HS-27A (cell line): ENCODE measurements at places on chromosomes 5 and 9.
A peak's percentile ranks its signal among the peaks of the same experiment; 100 is the strongest.

DNA sequence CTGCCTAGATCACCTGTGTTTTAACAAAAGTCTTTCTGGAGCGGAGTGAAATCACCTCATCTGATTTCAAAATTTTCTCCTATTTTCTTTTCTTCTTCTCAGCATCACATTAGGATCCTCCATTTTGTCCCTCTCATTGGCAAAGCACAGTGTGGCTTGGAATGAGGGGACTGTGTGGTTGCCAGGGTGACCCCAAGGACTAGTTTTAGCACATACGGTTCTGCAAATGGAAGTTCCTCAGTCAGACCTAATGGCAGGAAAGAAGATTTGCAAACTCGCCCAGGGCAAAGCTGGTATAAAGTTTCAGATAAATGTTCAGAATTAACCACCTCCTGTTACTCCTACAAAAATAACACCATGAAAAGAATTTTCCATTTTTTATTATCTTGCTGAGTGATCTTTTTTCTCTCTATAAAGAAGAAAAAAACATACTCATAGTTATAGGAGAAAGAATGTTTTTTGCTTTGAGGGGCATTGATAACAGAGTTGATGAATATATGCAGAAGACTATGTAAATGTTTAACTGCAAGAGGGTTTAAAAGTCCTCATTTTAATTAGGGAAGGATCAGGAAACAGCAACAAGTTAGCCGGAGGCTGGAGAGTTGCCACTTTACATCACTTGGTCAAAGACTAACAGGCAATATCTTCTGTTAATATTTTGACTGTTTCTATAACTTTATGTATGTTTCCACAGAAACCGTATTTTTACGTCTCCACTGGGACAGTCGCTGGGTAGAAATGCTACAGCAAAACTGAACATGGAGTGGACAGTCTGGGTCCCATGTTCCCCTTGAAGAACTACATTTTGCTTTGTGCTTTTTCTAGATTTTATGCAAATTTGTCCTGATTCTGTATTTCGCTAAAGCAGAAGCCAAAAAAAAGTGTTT lies 257.8 kb downstream of the NR2F1-AS1 start:
- DNase-seq, result no peak

DNA sequence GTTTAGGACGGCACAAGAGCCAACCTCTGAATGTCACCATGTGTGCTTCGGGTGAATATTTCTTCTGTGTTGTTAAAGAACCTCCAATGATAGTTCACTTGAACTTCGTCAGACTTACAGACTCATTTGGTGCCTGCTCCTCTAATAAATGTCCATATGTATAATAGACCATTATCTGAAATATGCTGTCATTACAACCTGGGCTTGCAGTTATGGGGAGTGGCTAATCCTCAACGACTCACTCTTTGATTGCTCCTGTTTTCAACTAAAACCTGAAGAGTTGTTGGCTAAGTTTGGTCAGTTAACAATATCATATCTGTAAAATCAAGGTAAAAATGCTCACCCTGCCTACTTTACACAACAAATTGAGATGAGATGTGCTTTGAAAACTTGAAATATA lies 298.7 kb upstream of the PTGER4 start:
- DNase-seq, result no peak

DNA sequence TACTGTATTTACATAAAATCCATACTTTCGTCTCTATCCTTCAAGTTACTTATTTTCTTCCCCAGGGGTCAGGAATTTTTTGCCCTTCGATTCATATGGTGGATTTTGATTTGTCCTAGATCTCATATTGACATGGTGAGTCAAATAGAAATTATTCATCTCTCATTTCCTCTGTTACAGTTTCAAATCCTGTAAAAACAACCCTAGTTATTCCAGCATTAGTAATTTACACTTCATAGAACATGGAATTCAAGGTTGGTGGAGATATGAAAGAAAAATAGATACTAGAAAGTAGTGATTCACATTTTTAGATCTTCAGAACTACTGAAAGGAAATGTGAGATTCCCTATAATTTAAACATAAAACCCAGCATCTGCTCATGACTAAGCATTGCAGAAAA lies 1331.0 kb upstream of the CDH9 start:
- DNase-seq, result peak; percentile 27

DNA sequence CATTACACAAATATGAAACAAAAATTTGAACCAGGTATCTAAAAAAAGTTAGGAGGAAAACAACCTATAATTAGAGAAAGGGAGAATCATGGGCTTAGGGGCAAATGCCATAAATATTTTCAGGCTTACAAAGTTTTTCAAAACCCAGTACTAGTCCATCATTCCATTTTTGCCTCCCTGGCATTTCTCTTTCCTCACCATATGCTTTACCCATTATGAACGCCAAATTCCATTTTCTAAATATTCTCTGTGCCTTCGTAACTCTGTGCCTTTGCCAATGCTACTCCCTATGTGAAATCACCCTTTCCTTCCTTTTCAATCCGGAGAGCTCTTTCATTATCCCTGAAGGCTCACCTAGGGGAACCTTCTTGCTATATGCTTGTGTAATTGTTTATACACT lies 434.1 kb downstream of the ZSWIM6 start:
- no peak for DNase-seq

DNA sequence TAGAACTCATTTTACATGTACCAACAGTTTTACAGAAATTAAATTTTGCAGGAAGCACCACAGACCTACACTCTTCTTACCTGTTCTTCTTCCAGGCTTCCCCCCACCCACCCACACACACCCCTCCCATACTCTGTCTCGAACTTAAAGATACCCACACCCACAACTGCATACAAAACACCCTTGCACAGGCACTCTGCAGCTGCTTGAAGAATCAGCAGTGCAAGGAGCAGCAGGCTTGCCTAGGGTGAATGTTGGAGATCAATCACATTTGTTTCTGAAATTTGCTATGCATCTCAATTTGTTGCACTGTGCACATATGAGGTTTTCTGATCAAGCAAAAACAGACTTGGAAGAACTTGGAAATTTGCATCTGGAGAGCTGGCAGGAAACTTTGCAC lies 77.5 kb upstream of the TGFBR1 start:
- no peak for DNase-seq

DNA sequence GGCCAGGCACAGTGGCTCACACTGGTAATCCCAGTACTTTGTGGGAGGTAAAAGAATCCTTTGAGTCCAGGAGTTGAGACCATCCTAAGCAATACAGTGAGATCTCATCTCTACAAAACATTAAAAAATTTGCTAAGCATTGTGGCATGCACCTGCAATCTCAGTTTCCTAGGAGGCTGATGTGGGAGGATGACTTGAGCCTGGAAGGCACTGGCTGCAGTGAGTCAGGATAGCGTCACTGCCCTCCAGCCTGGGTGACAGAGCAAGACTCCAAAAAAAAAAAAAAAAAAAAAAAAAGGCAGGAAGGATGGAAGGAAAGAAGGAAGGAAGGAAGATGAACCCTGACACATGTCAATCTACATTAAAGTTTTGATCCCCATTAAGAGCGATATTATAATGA lies 1452.2 kb upstream of the ACO1 start:
- no peak for DNase-seq

DNA sequence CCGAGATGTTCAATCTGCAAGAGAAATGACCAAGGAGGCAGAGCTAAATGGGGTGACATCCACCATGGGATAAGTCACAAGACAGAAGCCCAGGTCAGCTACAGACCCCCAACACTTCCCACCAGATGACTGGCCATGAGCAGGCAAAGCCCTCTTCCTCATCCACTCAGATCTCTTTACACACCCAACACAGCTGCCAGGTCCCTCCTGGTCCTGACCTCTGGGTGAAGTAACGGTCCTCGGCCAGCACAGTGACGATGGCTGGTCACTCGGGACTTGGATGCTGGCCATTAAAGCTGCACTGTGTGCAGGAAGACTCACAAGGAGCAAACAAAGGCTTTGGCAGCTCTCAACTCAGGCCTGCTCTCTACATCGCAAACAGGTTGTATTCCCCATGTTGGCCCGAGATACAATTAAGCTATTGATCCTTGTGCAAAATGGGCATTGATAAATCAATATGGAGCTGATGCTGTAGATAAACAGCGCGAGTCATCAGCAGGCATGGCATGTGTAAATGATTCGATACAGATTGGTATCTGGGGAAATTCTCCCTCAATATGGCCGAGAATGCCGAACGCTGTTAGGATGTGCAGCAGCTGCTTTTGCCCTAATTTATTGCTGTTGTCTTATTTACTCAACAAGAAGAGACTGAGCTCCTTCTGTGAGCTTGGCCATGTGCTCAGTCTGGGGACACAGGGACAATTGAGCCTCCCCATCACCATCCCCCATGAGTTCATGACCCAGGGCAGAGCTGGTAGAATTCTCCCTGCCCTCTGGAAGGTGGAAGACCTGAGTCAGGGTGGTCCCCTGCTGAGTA lies 98.7 kb downstream of the C5orf15 start:
- DNase-seq, result no peak

GRCh38 chr9:2876726-2877125 lies 32.8 kb upstream of the PUM3 start:
- no peak for DNase-seq

GRCh38 chr9:121298689-121299466 lies 30.9 kb downstream of the GSN start:
- no peak for DNase-seq

DNA sequence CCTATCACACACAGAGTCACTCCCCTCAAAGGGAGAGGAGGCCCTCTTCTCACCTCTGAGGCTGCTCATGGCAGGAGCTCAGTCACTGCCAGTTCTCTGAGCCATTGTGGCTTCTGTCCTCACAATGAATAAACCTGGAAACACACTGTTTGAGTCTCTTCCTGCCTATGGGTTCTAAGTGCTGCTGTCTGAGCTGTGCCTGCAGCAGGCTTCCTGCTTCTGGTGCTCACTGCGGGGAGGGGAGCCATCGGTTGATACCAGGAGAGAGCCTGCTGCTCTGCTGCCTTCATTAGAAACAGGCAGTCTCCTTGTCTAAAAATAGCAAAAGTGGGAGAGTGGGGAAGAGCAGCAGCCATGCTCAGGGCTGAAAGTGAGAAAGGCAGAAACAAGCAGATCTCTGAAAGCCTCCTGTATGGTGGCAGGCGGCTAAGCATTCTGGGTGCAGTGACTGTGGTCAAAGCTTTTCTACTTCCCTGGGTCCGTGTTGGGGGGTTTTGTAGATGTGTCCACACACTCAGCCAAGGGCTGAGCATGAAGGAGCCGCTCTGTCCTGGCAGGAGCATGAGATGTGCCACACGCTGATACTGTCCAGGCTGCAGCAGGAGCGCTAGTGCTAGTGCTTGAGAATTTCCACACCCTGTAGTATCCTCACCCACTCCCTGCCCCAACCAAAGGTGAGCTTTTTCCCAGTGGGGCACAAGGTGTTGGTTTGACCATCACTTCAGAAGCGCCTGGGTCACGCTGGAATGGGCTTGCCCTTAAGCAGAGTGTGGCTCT lies 34.2 kb downstream of the PRKACG start:
- no peak for DNase-seq

GRCh38 chr9:90815183-90815943 lies 13.7 kb downstream of the SYK start:
- DNase-seq, result no peak

- no peak for DNase-seq
Observed at GRCh38 chr5:12110629-12111028, 206.4 kb upstream of the CTNND2 start.

GRCh38 chr5:150703762-150704161 lies 2.9 kb upstream of the RBM22 start:
- no peak for DNase-seq
